Activated naive CD8-positive, alpha-beta T cell treated with anti-CD3 and anti-CD28 coated beads, Interleukin-2, amount 10 ng/mL, durations not matched to agents 7 days and 5 days (primary cell): ENCODE measurements at places on chromosomes 6 and 20. TPM values are rescaled to one million over a fixed set of nuclear protein-coding genes. Genes with fewer than 3 reads are reported as not detected.

DNA sequence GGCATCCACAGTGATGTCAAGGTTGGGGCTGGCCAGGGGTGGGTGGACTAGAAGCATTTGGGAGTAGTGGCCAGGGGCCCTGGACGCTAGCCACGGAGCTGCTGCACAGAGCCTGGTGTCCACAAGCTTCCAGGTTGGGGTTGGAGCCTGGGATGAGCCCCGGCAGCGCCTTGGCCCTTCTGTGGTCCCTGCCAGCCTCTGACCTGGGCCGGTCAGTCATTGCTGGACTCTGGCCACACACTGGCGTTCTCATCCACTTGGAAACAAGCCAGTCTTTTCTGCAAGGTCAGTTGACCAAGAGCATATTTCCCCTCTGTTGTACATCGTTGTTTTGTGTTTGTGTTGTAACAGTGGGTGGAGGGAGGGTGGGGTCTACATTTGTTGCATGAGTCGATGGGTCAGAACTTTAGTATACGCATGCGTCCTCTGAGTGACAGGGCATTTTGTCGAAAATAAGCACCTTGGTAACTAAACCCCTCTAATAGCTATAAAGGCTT lies 8.4 kb downstream of the PSMA7 start:
- H3K4me3 ChIP-seq = no peak overlapping the region
- no peaks in the 10 kb centered on the region for H3K27me3 ChIP-seq
- H3K27ac ChIP-seq = no peak overlapping the region
- peaks cover 10% of the 10 kb centered on the region for H3K4me1 ChIP-seq

DNA sequence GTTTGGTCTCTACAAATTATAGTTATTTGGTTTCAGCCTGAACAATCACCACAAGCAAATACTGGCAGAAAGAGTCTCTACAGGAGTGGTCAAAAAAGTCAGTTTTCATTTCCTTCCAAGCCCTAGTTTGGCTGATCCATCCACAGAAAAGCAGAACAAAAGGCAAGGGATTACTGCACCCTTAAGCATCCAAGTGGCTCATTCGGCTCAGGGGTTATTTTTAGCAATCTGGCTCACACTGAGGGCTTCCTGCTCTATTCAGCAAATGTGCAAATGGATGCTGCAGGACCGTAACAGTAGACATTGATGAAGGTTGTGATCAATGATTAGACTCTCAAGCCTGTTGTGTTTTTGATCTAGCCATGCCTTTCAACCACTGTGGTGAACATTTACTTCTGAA lies 62.2 kb upstream of the FABP7 start:
- no peaks in the 10 kb centered on the region for H3K4me1 ChIP-seq
- no peaks in the 10 kb centered on the region for H3K36me3 ChIP-seq
- peaks cover 3% of the 10 kb centered on the region for H3K27me3 ChIP-seq
- DNase-seq = no peak
- H3K4me3 ChIP-seq = no peak overlapping the region

- no peak for DNase-seq
- H3K4me3 ChIP-seq = no peak overlapping the region
- H3K4me1 ChIP-seq = no peaks in the 10 kb centered on the region
- H3K27me3 ChIP-seq = no peaks in the 10 kb centered on the region
- H3K27ac ChIP-seq = no peak overlapping the region
- H3K36me3 ChIP-seq = no peaks in the 10 kb centered on the region
These were observed 210.5 kb downstream of the MOXD1 start for GRCh38 chr6:132190815-132191175.

GRCh38 chr6:143427109-143427817 lies 23.2 kb downstream of the ADAT2 start:
- no peaks in the 10 kb centered on the region for H3K27me3 ChIP-seq
- no peak overlapping the region for H3K4me3 ChIP-seq

DNA sequence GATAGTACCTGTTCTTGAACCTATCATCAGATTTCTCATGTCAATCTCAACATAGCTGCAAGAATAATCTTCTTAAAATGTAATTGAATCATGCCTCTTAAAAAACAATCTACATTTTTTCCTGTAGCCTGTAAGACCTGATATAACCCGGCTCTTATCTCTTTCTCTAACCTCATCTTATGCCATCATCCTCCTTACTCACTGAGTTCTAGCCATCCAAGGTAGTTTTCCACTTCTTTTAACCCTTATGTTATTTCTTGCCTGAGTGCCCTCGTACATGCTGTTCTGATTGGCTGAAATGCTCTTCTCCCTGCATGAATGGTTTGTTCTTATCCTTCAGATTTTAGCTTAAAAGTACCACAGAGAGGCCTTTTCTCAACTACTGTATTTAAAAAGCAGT lies 16.4 kb downstream of the SLC17A5 start:
- no peak overlapping the region for H3K4me3 ChIP-seq
- H3K27me3 ChIP-seq = no peaks in the 10 kb centered on the region
- no peaks in the 10 kb centered on the region for H3K4me1 ChIP-seq
- no peak overlapping the region for H3K27ac ChIP-seq
- DNase-seq = no peak

DNA sequence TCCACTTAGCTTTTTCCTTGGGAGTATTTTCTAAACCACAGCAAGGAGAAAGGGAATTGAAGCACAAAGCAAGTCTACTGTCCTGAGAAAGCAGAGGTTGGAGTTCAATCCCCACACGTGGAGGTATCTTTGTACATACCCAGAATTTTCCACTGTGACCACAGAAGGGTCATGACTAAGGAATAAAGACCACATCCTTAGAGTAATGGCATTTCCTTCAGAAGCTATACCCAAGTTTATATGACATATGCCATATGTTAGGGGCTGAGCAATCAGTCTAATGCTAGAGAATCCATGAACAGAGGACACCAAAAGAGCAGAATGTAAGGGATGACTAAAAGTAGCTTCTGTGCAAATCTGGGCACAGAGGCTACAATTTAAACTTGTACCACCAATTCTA lies 46.4 kb downstream of the ATG5 start:
- H3K4me3 ChIP-seq = no peak overlapping the region
- no peak for DNase-seq
- peaks cover 14% of the 10 kb centered on the region for H3K4me1 ChIP-seq
- no peaks in the 10 kb centered on the region for H3K27me3 ChIP-seq
- peaks cover 24% of the 10 kb centered on the region for H3K36me3 ChIP-seq

The RAB22A gene
- 18.5 TPM for total RNA-seq

The PPP1R18 gene
- total RNA-seq = 251 TPM

The SLC4A11 gene
- total RNA-seq = 1.9 TPM
